Stimulated activated CD4-positive, alpha-beta T cell treated with anti-CD3 and anti-CD28 coated beads, Interleukin-4, amount 100 ng/mL, for 4 hours (primary cell): ENCODE measurements at places on chromosomes 2 and 18.
A peak's percentile ranks its signal among the peaks of the same experiment; 100 is the strongest.

GRCh38 chr2:235521844-235522243 is 28.0 kb downstream of the AGAP1 start:
- no peak for DNase-seq

DNA sequence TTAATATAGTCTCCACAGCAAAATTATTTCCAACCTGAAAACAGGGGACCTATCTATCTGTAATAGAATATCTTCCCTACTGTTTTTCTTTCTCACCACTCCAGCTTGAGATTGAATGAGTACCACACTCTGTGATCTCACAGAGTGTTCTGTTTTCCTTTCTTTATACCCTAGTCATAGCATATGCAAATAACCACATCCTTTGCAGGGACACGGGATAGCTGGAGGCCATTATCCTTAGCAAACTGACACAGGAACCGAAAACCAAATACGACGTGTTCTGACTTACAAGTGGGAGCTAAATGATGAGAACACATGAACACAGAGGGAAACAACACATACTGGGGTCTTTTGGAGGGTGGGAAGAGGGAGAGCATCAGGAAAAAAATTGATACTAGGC is 224.7 kb downstream of the SLC8A1 start:
- DNase-seq, result no peak

GRCh38 chr18:42131066-42131929 is 176.3 kb downstream of the PIK3C3 start:
- no peak for DNase-seq

DNA sequence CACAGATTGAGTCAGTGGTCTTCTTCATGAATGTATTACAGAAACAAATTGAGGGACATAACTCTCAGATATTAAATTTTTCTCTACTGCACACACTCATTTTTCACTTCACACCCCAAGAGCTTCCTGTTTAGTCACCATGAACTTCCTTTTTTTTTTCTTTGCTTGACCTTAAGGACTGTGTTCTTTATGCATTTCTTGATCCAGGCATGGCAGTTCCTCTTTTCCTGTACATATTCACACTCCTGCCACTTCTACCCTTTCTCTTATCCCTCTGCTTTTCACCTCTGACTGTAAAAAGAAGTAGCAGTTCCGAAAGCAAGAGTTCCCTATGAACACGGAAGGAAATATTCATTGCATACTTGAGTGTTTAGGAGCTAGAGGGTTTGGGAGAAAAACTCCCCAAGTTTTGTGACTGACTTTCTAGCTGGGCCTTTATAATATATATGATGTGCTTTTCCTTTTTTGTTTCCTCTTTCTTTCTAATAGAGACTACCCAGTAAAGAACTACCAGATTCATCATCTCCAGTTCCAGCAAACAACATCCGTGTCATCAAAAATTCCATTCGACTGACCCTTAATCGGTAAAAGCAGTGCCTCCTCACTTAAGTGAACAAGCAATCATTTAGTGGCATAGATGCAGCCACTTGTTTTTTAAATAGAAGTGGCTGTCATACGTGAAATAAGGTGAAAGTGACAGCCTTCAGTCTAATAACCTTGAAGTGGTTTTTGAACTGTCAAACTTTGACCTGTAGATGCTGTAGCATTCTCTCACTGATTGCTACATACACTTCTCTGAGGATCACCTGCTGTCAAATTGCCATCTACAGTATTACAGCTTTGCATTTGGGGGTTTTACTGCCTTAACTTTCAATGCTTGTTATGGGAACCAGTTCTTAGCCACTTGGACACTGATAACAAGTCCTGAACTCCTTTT is 40.8 kb downstream of the PAPOLG start:
- DNase-seq, result no peak

GRCh38 chr2:113192459-113193100 is 18.8 kb downstream of the PSD4 start:
- DNase-seq, result no peak

GRCh38 chr2:122182616-122183355 is 427.3 kb downstream of the TSN start:
- no peak for DNase-seq

DNA sequence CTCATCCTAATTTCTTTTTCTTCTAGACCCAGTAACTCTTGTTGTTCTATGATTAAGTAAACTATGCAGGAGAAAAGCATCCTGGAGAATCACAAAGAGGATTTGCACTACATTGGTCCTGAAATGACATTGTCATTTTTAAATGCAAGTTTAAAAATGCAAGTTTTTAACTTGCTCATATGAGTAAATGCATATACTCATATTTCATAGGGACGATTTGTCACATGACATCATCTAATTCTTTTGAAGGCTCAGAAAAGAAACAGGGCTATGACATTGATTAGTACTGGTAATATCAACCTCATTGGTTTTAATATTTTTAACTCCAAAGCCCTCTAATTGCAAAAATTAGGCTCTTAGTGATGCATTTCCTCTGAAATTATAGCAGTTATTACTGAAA is 324.4 kb downstream of the LRRTM1 start:
- DNase-seq, result no peak

DNA sequence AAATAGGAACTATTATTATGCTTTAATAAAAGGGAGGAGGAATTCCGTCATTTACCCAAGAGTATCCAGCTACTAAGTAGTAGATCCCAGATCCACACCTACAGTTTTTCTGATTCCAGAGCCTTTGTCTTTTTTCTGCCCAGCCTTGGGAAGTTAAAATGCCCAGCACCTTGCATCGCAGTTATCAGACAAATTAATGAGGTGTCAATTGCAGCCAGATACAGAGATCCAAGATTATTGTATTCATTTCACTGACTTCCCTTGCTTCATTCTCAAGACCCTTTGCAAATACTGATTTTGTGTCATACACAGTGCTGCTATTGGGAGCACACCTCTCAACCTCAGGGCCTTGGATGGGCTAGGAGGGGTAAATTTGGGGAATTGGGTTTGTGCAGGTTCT is 1.1 kb downstream of the IL18R1 start:
- DNase-seq, result no peak

- no peak for DNase-seq
Observed at GRCh38 chr2:238108423-238109183, 8.5 kb downstream of the ESPNL start.

DNA sequence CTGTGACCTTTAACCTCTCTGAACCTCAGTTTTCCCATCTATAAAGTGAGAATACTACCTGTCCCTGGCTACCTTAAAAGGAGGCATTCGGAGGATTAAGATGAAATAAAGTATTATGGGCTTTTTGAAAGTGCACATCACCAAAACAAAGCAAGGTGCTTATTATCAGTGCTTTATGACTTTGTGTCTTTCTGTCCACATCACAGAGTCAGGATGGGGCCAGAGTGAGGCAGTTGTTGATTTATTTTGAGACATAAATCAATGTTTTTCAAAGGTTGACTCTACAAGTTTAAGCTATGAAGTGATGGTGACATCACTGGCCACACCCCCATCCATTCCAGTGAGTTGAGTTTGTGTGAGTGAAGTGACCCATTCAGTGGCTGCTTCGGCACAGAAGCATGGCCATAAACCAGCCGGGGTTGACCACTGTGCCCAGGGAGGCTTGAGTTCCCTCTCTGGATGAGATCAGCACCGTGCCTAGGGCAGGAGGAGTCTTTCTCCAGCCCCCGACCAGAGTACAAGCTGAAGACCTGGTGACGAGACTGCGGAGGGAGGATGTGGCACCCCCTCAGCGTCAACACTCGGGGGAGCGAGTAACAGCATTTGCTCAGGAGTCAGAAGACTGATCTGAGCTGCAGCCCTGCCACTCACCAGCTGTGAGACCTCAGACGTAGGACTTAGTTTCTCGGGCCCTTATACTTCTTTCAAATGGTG is 89.0 kb upstream of the PPP1CB start:
- DNase-seq, result no peak

DNA sequence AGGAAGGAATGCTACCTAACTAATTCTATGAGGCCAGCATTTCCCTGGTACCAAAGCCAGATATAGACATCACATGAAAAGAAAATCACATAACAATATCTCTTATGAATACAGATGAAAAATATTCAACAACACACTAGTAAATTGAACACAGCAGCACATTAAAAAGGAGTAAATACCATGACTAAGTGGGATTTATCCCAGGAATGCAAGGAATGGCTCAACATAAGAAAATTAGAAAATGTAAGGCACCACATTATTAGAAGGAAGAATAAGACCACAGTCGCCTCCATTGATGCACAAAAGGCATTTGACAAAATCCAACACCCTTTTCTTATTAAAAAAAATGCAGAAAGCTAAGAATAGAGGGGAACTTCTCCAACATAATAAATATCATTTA is 133.9 kb downstream of the TTC32 start:
- no peak for DNase-seq

DNA sequence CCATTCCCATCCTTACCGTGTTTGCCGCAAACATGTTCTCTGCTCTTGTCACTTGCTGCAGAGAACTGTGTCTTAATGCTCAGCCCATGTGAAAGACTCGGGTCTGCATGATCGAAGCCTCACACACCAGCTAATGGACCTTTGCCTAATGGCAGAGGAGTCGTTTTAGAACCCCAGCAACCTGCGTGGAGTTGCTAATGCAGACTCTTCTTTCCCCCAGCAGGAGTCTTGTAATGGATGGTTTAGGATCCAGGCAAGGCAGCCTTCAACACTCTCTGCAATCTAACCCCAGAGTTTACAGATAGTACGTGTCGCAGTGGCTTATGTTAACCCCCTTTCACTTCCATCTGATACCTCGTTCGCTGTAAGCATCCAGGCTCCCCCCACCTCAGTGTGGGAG is 316.4 kb downstream of the AGAP1 start:
- no peak for DNase-seq

- DNase-seq, result no peak
Observed at GRCh38 chr2:143321994-143322393, 192.8 kb downstream of the ARHGAP15 start.

DNA sequence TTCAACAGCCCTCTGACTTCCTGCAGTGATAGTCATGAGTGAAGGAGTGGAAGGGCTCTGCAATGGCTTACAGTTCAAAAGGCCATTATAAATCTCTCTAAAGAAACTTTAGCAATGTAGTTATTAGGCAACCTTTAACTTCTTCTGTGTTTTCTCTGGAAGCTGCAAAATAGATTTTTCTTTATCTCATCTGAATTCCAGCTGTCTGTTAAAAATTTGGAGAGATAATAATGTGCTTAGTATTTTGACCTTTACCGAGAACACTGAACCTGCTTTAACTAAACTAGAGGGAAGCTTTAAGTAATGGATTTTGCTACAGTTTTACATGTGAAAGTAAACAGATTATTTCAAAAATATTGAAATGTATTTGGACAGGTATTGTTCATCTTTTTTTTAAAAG is 847.9 kb downstream of the ERBB4 start:
- no peak for DNase-seq

- no peak for DNase-seq
Observed at GRCh38 chr2:182650704-182651103, 65.4 kb upstream of the DNAJC10 start.

- DNase-seq, result no peak
Observed at GRCh38 chr2:29583104-29583503, 338.3 kb downstream of the ALK start.

- DNase-seq, result peak; percentile 19
Observed at GRCh38 chr2:136131961-136132824, 14.2 kb upstream of the CXCR4 start.

- DNase-seq, result no peak
Observed at GRCh38 chr2:99899882-99900281, 242.5 kb downstream of the AFF3 start.

DNA sequence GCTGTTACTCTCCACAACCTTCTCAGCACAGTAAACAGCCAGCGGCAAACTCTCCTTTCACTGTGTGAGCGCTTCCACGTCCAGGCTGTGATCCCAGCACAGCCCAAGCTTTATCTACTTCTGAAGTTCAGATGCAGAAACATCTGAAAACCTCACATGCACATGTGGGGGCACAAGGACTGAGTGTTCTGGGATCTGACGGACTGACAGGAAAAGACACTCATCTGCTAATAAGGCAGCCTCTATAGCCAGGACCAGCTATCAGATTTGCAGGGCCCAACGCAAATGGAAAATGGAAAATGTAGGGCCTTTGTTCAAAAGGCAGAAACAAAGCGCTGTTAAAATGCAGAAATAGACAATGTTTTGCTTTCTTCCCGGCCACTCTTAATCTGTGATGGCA is 133.8 kb upstream of the ARHGAP28 start:
- DNase-seq, result no peak

GRCh38 chr2:217244815-217245214 is 385.0 kb upstream of the TNP1 start:
- no peak for DNase-seq

DNA sequence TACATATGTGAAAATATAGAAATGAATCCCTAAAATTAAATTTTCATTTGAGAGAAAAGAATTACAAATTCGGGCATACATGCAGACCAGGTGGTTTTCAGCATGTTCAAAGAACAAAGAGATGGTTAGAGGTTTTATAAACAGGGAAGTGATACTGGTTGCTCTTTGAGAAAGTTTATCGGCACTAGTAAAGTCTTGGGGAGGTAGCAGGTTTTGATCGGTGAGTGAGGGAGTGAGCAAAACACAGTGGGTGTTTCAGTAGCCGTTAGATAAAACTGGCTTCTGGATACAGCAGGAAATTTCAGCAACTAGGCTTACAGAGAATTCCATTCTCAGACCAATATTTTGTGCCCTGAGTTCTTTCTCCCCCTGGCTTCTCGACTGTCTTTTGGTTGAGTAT is 51.1 kb downstream of the DSC3 start:
- no peak for DNase-seq

DNA sequence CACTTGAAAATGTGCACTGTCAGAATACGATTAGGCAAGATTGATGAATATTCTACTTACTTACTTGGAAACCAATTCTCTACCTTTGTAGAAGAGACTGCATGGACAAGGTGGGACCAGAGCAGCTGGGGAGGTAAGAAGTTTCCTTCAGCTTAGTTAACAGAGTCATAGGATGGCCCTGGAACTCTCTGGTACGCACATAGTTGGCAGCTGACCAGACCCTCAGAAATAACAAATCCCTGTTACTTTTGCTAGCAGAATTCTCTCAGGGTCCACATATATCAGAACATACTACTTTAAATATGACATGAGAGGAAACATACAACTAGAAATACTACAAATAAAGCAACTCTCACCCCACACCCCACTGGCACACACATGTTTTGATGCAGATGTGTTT is 24.8 kb upstream of the STAT1 start:
- DNase-seq, result no peak

GRCh38 chr2:165122521-165122920 is 81.3 kb downstream of the SCN3A start:
- DNase-seq, result no peak

DNA sequence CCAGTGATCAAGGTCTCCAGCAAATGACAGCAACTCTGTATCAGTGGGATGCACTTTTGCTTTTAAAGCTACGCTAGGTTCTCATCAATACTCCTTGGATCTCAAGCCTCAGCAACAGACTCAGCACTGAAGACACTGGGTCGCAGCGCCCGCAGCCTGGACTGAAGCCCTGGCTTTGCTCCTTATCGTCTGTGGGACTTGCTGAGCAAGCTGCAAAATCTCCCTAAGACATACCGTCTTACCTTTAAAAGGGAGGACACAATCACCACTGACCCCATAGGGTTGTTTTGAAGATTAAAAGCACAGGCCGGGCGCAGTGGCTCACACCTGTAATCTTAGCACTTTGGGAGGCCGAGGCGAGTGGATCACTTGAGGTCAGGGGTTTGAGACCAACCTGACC is 8.1 kb downstream of the CYB5A start:
- DNase-seq, result no peak
